ENCODE measurements at places on chromosomes 2 and 18.
A peak's percentile ranks its signal among the peaks of the same experiment; 100 is the strongest.

GRCh38 chr2:68250652-68251186 is 1.6 kb downstream of the PPP3R1 start:
- DNase-seq = no peak

DNA sequence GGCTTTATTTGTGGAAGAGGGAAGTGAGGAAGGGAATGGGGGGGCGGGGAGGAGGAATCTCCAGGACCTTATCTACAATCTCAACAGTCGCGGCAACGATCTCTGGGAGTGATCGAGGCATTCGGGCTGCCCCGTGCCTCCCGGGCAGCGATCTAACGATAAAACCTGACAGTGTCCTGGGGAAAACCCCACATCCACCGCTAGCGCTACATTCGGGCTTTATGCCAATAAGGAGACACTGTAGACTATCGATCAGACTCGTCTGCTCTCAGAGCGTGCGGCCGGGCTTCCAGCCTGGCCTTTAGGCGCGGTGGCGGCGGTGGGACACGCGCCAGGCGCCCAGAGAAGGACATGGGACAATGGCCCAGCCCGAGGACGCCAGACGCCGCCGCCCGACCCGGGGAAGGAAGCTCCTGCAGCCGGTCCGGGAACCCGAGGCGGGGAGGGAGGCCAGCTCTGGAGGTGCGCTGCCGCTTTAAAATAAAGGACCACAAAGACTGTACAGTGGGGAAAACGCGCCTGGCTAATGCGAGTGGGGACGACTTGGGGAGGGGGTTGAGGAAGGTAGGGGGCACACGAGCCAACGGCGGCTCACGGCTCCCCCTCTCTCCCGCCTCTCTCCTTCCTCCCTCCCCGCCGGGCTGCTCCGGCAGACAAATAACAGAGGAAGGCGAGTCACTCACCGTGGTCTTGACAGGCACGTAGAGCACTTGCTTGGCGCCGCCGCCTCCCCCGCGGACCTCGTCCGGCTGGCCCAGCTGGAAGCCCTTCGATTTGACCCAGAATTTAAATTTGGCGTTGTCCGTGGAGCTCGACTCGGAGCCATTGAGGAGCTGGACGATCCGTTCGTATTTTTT is 2.2 kb downstream of the NOL4 start:
- DNase-seq = no peak

DNA sequence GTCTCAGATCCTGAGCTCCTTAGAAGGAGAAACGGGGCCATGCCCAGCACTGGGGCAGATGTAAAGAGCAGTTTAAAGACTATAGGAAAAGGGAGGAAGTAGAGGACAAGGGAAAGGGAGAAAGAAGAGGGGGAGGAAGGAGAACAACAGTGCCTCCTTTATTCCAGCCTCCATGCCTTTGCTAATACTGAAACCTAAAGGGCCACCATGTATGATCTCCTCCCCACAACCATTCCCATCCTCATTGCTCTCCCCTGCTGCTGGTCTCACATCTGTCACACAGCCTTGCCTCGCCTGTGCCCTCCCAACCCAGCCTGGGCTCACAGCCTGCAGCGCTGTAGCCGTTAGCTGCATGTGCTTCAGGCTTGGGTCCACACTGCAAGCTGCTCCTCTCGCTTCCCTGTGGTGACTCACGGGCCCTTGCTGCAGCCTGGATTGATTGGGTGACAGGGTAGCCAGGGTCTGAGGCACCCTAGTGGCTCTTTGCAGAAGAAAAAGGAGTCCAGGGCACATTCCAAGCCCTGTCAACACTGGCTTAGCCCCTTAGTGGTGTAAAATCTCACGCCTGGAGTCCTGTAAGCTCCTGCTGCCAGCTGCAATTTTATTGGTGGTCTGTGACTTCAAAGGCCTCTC is 281.9 kb downstream of the SRBD1 start:
- DNase-seq = no peak

DNA sequence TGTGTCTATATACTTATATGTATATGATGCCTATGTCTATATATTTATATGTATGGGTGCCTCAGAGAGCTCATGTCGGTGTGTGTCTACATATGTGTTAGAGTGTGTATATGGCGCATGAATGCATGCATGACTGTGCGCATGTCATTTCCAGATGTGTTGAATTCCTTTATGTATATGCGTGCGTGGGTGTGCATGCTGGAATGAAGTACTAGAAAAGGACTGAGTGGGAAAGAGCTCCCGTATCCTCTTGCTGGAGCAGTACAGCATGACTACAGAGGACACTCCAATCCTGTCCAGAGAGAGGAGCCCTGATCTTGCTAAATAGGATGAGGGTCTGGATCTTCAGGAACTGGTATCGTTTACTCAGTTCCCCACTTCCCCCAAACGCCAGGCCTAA is 56.8 kb upstream of the LRPPRC start:
- no peak for DNase-seq

GRCh38 chr18:7941533-7941932 is 374.4 kb downstream of the PTPRM start:
- DNase-seq = no peak

DNA sequence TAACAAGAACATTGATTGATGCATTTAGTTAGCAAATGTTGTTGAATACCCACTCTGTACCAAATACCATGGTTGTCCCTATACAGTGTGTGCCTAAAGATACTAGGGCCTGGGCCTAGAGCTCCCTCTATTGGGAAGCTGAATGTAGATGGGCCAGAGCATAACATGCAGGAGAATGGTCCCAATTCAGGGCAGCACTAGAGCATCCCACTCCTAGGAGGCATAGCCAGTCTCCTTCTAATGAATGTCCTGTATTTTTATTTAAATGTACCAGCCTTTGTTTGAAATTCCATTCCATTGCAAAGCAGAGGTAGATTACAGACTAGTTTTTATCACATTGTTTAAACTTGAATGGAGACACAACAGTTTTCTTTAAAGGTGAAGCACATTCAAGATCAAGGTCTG is 90.6 kb downstream of the FEZ2 start:
- DNase-seq = peak; percentile 12

DNA sequence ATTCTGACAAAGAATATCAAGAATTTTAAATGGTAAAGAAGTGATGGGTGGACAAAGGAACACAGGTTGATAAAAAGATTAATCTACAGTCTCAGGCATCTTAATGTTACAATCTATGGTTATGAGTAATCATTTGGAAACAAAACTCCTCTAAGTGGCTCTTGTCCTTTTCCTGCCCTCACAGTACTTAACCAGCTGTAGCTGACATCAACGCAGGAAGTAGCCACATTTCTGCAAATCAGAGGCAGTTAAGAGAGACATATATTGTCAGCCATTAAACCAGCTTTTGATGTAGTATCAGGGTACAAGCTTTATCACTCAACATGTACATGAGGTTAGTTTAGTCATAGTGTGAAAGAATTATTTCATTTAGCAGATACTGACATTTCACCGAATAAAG is 244.6 kb downstream of the NR4A2 start:
- no peak for DNase-seq

- no peak for DNase-seq
These were observed 254.7 kb downstream of the PTPRM start for GRCh38 chr18:7821784-7822183.

GRCh38 chr2:25324905-25325592 is 16.7 kb downstream of the DNMT3A start:
- no peak for DNase-seq

GRCh38 chr2:48548840-48549239 is 18.9 kb downstream of the STON1 start:
- no peak for DNase-seq

- no peak for DNase-seq
These were observed 43.2 kb downstream of the C2orf76 start for GRCh38 chr2:119323459-119323858.

- DNase-seq = no peak
These were observed 961.6 kb upstream of the CHAC2 start for GRCh38 chr2:52805901-52806410.

DNA sequence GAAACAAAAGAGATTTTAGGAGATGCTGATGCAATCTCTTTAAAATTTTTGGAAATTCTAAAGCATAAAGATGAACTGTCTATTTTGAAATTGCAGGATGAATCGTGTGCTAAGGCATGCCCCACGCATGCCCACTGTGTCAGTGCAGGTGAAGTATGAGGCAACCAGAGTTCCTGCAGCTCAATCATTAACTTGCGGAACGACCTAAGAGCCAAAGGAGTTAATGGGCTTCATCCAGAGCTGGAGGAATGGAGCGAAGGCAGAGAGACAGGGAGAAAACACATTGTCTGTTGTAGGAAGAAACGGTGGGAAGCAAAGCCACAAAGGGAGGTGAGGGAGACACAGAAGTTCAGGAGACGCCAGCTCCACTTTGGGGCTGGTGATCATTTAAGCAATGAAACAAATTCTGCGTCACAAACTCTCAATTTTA is 265.2 kb downstream of the CCDC85A start:
- no peak for DNase-seq

DNA sequence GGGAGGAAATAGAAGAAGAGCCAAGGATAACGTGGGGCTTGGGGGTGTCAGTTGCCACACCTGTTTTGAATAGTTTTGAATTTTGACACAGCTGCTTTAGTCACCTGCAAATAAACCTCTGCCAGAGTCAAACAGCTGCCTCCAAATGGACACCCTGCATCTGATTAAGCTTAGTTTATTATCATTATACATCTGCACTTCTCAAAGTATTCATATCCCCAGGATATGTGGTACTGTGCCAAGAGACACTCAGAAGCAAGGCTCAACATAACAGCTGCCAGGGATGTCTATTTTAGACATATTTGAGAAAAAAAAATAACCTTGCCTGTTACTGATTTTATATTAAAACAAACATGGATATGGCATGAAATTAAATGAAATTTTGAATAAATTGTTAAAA is 122.5 kb upstream of the WDR75 start:
- no peak for DNase-seq

Measured in NCI-H1417 treated with DMSO at 0.1 percent for 48 hours (cell line).